ENCODE measurements at places on chromosomes 7 and 10.

DNA sequence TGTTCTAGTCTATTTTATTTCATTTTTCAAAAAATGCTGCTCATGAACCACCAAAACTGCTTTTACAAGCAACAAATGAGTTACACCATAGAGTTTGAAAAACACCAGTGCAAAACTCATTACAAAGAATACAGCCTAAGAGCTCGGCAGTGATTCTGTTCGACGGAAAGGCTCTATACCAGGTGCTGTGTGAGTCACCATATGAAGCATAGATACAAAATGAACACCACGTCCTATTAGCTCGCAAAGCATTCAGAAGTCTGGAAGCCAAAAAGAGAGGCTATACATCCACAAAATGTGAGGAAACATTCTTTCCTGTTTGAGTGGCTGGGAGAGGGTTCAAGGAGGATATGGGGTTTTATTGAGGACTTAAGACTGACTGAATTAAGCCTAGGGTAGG, 136.1 kb downstream of the ATE1 start:
- no peak for DNase-seq

- no peak for DNase-seq
These were observed 67.0 kb upstream of the HPS1 start for GRCh38 chr10:98513704-98514103.

GRCh38 chr7:81333004-81333403, 414.2 kb upstream of the SEMA3C start:
- DNase-seq = no peak

GRCh38 chr7:38051311-38051710, 126.7 kb upstream of the STARD3NL start:
- DNase-seq = no peak

DNA sequence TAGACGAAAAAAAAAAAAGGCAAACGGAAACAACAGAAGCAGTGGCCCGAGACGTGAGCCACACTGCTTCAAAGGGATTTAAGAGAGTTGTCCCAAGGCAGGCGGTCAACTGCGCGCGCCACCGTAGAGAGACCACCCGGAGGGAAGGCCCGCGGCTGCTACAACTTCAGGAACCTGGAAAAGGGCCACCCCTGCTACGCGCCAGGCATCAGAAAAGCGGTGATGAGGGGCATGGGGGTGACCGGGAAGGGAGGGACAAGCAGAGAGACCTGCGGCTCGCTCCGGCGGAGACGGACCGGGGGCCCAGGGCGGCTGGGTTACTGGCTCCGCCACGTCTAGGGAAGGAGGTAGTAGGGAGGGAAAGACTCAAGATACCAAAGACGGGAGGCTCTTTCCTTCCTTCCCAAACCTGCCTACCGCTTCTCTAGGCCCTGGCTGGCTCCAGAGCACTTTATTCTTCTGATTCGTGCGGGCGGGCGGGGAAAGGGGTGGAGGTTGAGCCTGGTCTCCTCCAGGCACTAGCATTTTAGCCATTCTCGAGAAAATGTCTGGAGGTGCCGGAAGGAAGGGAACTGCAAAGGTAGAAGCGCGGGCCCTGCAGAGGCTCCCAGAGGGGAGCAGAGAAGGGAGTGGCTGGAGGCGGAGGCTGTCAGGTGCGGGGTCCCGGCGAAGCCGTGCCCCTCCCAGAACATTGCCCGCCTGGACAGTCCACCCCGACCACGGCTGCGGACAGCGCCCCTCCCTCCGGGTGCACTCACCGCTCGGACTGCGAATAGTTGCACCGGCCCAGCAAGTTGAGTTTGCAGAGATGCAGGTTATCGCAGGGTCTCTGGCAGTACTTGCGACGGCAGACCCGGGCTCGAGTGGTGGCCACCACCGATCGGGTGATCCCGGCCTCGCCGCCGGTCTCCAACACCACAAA, 993 bp downstream of the ZC3HAV1 start:
- DNase-seq = no peak

DNA sequence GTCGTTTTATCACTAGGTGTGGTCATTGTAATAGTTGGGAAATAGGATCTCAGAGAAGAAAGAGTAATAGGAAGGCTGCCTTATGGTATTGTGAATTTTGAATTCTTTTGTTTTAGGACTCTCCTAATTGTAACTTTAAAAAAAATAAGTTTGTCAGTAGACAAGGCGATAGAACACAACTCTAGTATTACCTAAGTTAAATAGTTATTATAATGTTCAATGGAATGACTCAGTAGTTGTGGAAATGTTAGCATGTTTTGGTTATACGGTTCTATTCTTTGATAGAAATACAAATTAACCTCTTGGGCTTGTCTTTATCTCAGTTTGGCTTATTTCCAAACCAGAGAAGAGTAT, 1.4 kb downstream of the DNAH11 start:
- DNase-seq = no peak

- no peak for DNase-seq
These were observed 21.0 kb upstream of the ASB15 start for GRCh38 chr7:123580406-123581161.

- no peak for DNase-seq
These were observed 178.4 kb downstream of the NSUN6 start for GRCh38 chr10:18472977-18473376.

DNA sequence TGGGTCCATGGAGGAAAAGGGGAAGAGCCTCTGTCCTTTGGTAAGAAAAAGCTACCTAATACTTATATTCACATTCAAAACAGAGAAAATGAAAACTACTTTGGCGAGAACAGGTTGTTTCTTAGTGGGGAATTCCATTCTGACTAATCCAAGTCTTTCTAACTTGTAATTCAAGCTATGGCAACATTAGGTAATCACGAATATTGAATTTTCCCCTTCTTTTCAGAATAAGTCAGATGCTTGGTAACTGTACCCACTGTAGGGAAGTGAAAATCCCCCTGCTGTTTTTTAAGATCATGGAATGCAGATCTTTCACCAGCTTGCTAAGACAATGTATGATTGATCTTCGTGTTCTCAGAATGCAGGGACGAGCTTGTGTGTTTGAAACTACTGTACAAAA, 384.4 kb downstream of the TCERG1L start:
- no peak for DNase-seq

DNA sequence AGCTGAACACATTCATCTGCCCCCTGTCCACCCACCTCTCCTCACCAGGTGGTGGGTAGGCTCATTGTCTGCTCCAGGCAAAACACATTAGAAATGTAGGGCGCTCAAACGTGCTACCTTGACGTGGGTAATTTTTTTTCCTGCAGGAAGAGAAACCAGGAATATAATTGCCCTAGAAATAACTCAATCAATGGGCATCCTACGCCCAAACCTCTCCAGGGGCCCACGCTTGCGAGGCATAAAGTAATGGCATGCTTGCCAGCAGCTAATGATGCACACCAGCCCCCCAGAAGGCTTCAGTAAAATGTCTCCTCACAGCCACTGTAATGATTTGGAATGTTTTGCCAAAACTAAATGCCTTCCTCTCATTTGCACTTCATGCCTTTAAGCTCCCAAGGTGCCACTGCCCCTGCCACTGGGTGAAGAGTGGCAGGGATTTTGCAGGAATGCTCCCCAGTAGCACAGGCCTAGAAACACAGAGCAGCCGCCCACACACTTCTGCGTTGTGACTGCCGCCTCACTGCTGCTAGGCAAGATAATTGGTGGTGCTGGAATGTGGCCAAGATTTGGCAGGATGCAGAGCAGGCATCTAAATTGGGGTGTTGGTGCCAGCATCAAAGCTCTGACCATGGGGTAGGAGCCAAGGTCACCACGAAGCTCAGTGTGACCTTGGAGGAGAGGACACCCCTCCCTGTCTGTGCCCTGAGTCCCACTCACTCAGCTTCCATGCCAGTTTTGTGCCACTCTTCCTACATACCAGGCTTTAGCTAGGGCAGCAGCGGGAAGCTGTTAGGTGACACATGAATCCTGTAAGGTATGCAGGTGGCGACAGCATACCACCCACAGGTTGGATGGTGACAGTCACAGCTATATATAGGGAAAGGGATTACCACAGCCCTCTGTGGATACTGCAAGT, 48.7 kb upstream of the PPP1R3C start:
- no peak for DNase-seq

- no peak for DNase-seq
These were observed 70.3 kb upstream of the AGK start for GRCh38 chr7:141480953-141481352.

DNA sequence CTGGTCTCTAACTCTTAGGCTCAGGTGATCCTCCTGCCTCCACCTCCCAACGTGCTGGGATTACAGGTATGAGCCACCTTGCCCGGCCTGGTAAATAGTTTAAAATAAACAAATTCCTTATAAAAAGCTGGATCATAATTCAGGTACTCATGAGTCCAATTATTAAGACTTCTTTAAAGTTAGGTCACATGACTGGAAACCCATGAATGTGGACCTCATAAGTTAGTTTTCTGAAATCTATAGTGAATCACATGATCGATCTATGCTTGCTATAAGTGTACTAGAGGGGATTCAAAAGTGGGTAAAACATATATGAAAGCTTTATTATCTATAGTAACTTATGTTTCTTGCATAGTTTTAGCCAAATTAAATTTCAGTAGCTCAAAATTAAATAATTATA, 14.3 kb downstream of the NT5C3A start:
- DNase-seq = no peak

All from activated T-helper 1 cell treated with anti-CD3 and anti-CD28 coated beads, Interleukin-2, amount 50 U/mL, for 16 hours (primary cell).